CD4-positive, alpha-beta memory T cell (primary cell): ENCODE measurements at places on chromosomes 4 and X. TPM values are rescaled to one million over a fixed set of nuclear protein-coding genes. Genes with fewer than 3 reads are reported as not detected.

The MSANTD1 gene
- 0.08 TPM for polyA plus RNA-seq

The TMEM150C gene
- polyA plus RNA-seq = 0.07 TPM

The HAND2 gene
- not detected for polyA plus RNA-seq

The DDIT4L gene
- not detected for polyA plus RNA-seq

The TMPRSS11B gene
- polyA plus RNA-seq = not detected

The GK gene
- 5.2 TPM for polyA plus RNA-seq

The GRIA2 gene
- polyA plus RNA-seq = not detected

The MAGEA2B gene
- not detected for polyA plus RNA-seq

The EXOC1 gene
- 20.9 TPM for polyA plus RNA-seq

The GRID2 gene
- not detected for polyA plus RNA-seq

The RPS6KA6 gene
- not detected for polyA plus RNA-seq

The NAT8L gene
- polyA plus RNA-seq = not detected

The SLC7A11 gene
- polyA plus RNA-seq = not detected

The SNCA gene
- 1.8 TPM for polyA plus RNA-seq

The TRPC5OS gene
- polyA plus RNA-seq = not detected

The SULT1E1 gene
- polyA plus RNA-seq = not detected

The CYSLTR1 gene
- polyA plus RNA-seq = 16.9 TPM

The NSDHL gene
- 15.8 TPM for polyA plus RNA-seq

The OCRL gene
- 0.99 TPM for polyA plus RNA-seq

The TMEM35A gene
- polyA plus RNA-seq = not detected

The FREM3 gene
- not detected for polyA plus RNA-seq

The RNF150 gene
- not detected for polyA plus RNA-seq

The RASL11B gene
- not detected for polyA plus RNA-seq

The ENPEP gene
- polyA plus RNA-seq = not detected

The ITGB1BP2 gene
- not detected for polyA plus RNA-seq

The RPA4 gene
- 0.32 TPM for polyA plus RNA-seq

The GC gene
- polyA plus RNA-seq = not detected

The CHRDL1 gene
- not detected for polyA plus RNA-seq

The PGAM4 gene
- polyA plus RNA-seq = 0.45 TPM

The POU4F2 gene
- not detected for polyA plus RNA-seq
